GM10248 (cell line): ENCODE measurements at places on chromosomes 5 and 9.
A peak's percentile ranks its signal among the peaks of the same experiment; 100 is the strongest.

GRCh38 chr5:142115937-142116614 lies 7.5 kb downstream of the NDFIP1 start:
- DNase-seq: no peak

GRCh38 chr5:160931283-160931682 lies 79.3 kb upstream of the ATP10B start:
- no peak for DNase-seq

GRCh38 chr9:124835026-124835557 lies 18.2 kb upstream of the WDR38 start:
- no peak for DNase-seq

GRCh38 chr5:73792687-73793320 lies 166.8 kb downstream of the ARHGEF28 start:
- peak; percentile 56 for DNase-seq

DNA sequence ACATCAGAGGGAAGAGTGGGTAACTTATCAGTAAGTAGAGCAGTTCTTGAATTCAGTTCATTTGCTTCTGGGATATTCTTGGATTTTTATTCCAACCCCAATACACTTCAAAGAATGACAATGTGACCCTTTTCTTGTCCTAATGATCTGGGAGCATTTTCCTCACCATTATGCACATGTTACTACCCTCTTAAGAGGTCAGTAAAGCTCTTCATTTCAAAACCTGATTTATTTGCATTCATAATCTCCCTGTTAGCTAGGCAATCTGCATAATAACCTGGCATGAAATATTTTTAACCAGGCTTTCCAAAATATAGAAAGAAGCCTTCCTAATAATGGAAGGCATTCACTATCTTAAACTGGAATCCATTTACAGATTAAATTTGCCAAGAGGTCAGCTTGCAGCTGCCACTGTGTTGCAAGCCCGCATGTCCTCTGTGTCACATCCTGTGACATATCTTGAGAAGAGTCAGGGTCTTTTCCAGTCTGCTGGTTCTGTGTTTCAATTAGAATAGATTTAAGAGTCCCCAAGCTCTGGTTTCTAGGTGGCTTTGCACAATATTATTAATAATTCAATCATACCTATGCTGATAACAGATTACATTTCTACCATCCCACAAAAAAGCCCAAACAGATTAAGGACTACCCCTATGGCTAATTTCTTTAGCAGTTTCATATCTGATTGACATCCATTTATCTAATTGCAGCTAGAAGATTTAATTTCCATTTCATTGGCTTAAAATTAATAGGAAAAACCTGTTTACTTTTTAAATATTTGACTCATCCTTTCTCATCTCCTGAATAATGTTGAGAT lies 30.9 kb upstream of the PPP2R2B start:
- DNase-seq: no peak

DNA sequence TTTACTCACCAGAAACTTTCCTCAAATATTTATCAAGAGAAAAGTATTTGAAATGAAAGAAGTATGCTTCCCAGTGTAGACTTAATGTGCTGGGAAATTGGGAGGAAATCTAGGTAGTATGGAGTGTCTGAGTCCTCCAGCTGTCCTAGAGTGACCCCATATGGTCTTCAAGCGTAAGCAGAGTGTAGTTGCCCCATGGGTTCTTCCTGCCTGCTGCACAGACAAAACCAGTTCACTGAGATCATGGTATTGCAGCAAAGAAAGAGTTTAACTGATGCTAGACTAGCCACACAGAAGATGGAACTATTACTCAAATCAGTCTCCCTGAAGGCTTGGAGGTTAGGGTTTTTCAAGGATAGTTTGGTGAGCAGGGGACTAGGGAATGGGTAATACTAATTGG lies 114.9 kb upstream of the PRLR start:
- no peak for DNase-seq

- DNase-seq: no peak
Measured at GRCh38 chr9:136711751-136712689, at the start of gene DIPK1B. Gene DIPK1B, plus strand, starts transcription at chr9:136712572. Its CDS starts 94 bp downstream, at chr9:136712666.

DNA sequence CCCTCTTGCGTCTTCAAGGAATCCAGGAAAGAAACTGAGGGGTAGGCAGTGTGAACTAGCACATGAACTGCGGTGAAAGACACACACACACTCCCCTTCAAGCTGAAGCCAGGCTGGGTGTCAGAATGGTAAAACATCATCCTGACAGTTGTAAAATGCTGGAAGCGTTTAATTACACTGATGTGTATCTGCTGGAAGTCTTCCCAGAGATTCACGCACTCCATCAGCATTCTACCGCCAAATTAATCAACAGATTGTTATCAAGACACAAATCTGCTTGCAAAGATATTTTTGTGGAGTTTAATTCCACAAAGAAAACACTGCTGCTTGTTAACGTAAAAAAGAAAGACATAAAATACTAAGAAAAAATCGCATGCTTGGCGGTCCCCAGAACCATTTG lies 241.0 kb upstream of the NFIL3 start:
- DNase-seq: no peak

DNA sequence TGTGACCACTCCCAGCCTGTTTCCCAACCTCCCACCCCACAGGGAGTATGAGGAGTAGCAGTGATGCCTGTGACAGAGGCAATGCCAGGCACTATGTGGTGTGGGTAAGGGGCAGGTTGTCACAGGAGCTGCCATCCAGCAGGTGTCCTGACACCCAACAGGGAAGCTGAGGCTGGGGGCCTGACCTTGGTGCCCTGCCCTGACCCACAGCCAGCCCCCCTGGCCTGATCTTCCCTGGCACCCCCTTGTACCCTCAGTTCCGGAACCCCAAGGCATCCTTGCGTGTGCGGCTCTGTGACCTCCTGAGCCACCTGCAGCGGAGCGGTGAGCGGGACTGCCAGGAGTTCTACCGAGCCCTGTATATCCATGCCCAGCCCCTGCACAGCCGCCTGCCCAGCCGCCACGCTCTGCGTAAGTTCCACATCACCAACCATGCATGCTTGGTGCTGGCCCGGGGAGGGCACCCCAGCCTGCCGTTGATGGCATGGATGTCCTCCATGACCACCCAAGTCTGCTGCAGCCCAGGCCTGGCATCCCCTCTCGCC lies 14.4 kb downstream of the CARD19 start:
- no peak for DNase-seq

DNA sequence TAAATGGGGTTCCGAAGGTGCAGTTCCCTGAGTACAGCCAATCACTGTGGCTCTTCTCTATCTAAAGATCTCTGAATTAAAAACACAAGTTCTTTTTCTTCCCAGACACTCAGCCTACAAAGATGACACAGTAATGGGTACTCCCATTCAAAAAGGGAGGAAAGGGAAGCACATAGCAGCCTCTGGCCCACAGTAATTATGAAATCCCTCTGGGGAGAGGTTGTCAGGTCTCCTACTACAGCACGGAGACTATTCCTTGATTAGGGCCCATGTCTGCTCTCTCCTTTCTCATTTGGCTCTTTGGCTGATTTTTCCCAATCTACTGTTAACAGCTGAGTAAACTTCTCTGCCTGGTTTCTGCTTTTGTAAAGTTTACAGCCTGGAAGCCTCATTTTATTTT lies 62.0 kb upstream of the RANBP3L start:
- DNase-seq: no peak

DNA sequence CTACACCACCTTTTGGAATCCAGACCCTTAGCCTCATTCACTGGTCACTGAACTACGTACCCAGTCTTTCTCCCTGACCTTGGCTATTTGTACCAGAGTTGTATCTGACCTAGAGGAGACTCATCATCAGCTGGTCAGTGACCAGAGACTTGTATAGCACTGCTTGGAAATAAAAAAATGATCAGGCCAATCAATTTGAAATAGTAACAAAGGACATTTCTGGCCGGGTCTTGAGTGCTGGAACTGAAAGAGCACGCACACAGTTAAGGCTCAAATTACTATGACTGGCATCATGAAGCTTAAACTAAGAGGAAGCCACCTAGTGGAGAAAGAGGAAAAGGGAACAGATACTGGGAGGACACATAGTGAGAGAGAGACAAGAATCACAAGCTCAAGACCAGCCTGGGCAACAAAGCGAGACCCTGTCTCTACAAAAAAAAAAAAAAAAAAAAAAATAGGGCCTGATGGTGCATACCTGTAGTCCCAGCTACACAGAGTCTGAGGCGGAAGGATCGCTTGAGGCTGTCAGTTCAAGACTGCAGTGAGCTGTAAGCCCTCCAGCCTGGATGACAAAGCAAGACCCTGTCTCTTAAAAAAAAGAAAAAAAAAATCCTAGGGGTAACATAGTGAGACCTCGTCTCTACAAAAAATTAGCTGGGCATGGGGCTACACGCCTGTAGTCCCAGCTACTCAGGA lies 12.8 kb upstream of the SRP19 start:
- DNase-seq: peak; percentile 46

GRCh38 chr9:122127396-122127798 lies 32.2 kb downstream of the NDUFA8 start:
- no peak for DNase-seq

- DNase-seq: no peak
Measured at GRCh38 chr5:142671266-142671665, 14.6 kb downstream of the FGF1 start.

GRCh38 chr9:113356686-113357292 lies 7.4 kb downstream of the BSPRY start:
- no peak for DNase-seq

GRCh38 chr9:111953444-111953843 lies 56.8 kb downstream of the UGCG start:
- no peak for DNase-seq

GRCh38 chr5:145585443-145586148 lies 249.5 kb downstream of the PRELID2 start:
- no peak for DNase-seq

- DNase-seq: no peak
Measured at GRCh38 chr9:97874624-97875023, 21.6 kb downstream of the FOXE1 start.

DNA sequence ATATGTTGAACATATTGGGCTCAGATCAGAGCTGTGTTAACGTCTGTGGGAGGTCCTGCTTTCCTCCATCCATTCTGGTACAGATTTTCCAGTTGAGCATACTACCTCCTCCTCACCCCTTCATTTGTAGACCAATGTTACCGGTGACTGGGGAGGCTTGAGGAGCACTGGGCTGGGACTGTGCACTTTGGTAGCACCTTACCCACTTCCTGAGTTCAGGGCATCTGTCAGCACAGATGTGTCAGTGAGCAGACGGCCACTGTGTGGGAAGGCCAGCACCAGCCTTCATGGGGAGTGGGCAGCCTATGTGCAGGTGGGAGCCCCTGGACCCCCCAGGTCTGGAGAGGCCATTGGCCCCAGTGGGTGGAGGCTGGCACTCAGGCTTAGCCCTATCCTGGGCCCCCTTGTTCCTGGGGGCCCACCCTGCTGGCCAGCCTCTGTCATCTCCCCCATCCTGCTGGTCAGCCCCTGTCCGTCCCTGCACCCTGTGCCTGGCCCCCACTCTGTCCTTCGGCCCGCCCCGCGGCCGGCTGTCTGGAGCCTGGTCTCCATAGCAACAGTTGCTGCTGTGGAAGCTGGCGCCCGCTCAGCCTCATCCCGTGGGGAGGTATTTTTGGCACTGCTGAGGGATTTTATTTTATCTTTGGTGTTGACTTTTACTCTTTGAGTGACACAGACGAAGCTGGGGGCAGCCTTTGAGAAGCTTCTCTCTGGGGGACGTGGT lies 21.3 kb downstream of the WNK2 start:
- no peak for DNase-seq

DNA sequence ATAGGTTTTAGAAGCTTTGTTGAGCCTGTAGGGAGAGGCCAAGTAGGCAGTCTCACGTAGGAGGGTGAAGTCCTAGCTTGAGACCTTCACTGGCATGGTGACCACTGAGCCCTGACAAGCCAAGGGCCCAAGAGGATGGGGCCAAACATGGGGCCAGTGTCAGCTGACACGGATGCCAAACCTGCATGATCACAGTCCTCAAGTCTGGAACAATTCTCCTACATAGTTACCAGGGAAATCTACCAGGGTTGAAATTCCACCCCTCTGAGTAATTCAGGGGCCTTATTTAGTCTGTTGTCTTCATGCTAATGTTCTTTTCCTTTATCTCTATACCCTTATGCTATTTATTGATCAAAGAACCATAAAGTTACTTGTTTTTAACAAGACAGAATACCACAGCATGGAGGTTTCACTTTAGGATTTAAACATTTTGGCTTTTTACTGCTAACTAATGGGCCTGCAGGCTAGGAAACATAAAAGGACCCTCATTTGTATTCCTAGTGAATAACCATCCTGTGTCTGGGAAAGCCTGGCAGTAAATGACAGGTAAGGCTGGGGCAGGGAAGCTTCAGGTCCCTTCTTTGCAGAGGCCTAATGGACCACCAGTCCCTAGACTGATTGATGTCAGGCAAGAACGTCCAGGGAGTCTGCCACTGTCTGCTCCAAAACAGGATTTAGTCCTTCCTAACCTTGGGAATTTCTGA lies 140.8 kb downstream of the FGF1 start:
- DNase-seq: no peak

GRCh38 chr9:79984429-79985067 lies 412.8 kb downstream of the TLE4 start:
- DNase-seq: no peak

- DNase-seq: no peak
Measured at GRCh38 chr9:38130724-38131123, 61.7 kb upstream of the SHB start.
